ENCODE measurements at places on chromosomes 16 and 17.

GRCh38 chr17:77287432-77288068, 146.8 kb downstream of the SEC14L1 start:
- peak; percentile 88 for DNase-seq

DNA sequence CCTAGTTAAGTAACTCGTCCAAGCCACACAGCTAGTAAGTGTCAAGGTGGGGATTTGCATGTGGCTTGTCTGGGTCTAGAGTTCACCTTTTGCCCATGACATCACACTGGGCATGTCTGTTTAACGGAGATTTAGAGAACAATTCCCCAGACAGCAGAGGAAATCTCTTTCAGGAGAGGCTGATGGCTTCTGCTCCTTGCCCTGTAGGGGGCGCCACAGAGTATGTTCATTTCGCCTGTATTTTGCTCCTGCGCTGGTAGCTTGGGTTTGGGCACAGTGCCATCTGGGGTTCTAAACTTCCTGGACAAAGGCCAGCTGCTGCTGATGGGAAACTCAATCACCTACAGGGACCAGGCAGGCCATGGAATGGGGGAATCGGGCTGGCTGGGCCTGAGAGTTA, 20.4 kb downstream of the OTOA start:
- no peak for DNase-seq

GRCh38 chr17:46144246-46144645, 49.0 kb downstream of the KANSL1 start:
- no peak for DNase-seq

GRCh38 chr17:80422276-80422675, 7.3 kb downstream of the ENDOV start:
- DNase-seq: no peak

GRCh38 chr17:67922503-67922902, 73.8 kb downstream of the C17orf58 start:
- no peak for DNase-seq

- no peak for DNase-seq
Measured at GRCh38 chr17:61203671-61204131, 195.9 kb upstream of the TBX2 start.

DNA sequence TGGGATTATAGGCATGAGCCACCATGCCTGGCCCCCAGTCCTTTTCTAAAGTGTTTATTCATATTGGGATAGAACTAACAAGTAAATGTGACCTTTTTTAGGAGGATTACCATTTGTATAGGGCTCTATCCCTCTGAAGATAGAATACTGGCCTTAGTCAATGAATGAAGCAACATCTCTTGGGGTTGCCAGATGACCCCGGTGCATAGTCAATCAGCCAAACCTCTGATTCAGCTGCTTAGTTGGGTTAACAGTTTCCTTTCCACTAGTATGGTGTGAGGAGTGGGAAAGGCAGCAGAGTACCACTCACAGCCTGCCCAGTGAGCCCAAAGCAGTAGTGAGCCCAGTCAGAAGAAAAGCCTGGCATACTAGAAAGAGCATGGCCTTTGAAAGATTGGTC, 94.6 kb upstream of the TBX2 start:
- no peak for DNase-seq

GRCh38 chr17:45127548-45128300, 4.6 kb downstream of the PLCD3 start:
- peak; percentile 70 for DNase-seq

DNA sequence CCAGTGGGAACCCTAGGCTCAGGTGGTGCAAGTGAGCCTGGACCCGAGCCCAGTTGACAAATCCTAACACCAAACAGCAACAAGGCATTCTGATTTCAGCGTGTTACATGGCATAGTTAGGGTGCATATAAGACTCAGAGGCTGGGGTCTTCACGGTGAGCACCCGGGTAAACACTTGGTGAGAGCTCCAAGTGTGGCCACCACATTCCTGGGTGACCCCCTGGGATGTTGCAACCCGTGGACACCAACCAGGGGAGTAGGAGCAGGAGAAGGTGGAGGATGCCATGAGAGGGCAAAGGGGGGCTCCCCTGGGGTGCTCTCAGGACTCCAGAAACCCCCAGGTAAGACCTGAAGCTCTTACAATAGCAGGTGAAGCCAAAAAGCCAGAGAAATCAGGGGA, 69.9 kb upstream of the CDH5 start:
- no peak for DNase-seq

GRCh38 chr17:27318228-27318627, 24.3 kb downstream of the WSB1 start:
- no peak for DNase-seq

- no peak for DNase-seq
Measured at GRCh38 chr16:75238132-75238852, 13.1 kb downstream of the BCAR1 start.

GRCh38 chr16:2967721-2968161, 1.4 kb upstream of the PAQR4 start:
- DNase-seq: no peak

- no peak for DNase-seq
Measured at GRCh38 chr16:75301804-75302203, 50.4 kb upstream of the BCAR1 start.

DNA sequence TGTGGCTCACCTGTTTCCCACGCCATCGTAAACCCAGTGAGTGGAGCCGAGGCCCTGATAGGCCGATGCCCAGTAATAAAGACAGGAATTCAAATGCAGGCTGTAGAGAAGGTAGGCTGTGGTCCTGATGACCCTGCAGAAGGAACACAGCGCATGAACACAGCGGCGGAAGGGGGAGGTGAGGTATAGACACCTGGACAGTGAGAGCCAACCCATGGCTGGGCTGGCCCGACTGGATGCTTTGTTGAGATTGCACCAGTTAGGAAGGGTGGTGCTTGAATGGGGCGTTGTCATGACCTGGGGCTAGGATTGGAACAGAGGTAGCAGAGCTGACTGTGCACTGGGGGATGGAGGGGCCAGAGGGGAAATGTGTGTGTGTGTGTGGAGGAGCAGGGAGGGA, 59.2 kb downstream of the CNGB1 start:
- no peak for DNase-seq

- no peak for DNase-seq
Measured at GRCh38 chr17:72862276-72862999, 230.1 kb downstream of the SLC39A11 start.

- no peak for DNase-seq
Measured at GRCh38 chr16:65113441-65113840, 8.4 kb downstream of the CDH11 start.

DNA sequence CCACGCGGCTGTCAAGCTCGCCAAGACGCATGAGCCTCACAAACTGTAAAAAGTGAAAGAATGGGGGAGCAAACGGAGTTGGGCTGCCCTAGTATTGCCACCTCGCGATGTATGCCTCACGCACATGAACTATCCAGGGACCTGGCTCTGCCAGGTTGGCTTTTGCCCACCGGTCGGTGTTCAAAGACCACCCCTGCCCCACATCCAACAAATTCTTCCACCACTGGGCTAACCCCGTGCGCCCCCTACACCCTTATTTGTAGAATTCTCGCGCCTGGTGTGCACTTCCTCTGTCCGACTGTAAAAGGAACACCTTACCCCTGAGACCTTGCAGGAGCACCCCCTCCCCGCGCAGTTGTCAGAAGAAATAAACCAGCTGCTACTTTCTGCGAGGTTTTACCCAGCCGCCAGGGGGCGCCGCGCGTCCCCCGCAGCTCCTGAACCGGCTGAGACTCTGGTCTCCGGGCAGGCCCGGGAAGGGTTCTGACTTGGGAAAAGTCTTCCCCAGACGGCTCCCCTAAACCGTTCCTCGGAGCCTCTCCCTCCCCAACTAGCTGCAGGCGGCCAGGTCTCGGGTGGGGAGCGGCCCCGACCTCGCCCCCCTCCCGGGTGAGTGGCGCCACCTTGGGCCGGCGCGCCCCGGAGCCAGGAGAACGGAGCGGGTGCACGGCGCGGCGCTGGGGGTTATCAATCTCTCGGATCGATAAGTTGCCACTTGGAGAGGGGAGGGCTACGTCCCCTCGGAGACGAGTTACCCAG, 1.7 kb upstream of the ZNF423 start:
- peak; percentile 65 for DNase-seq

DNA sequence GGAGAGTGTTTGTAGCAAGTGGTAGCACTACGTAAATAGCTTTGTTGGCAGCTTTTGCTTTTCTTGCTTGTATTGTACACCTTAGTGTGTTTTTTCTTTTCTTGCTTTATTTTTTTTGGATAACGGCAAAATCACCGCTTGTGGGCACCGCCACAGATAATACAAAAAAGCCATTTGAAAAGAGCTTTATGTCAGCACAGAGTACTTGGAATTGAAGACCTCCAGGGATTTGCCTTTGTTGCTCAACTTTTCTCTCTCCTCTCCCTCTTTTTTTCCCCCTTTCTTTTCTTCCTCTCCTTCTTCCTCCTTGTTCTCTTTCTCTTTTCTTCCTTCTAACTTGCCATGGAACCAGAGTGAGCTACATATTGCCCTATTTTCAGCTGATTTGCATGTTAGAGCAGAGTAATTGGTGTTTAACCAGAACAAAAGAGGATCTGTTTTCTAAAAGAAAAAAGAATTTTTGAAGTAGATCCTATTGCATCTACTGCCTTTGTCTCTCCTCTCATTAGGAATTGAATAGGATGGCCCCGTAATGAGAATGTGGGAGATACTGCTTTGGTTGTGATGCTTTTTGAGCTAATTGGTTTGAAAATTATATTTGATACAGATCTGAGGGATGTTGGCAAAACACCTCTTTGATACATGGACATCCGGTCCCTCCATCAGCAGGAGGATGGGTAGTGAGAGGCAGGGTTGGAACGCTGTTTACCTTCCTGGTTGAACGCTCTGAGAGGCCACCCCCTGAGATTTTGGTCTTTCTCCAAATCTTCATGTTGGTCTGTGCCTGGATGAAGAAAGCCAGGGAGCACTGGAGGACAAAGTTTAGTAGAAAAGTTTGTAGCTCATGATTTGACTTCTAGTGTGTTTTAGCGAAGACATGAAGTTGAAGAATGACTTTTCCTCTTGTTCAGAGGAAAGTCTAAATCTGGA, 85.6 kb downstream of the MSI2 start:
- DNase-seq: no peak

DNA sequence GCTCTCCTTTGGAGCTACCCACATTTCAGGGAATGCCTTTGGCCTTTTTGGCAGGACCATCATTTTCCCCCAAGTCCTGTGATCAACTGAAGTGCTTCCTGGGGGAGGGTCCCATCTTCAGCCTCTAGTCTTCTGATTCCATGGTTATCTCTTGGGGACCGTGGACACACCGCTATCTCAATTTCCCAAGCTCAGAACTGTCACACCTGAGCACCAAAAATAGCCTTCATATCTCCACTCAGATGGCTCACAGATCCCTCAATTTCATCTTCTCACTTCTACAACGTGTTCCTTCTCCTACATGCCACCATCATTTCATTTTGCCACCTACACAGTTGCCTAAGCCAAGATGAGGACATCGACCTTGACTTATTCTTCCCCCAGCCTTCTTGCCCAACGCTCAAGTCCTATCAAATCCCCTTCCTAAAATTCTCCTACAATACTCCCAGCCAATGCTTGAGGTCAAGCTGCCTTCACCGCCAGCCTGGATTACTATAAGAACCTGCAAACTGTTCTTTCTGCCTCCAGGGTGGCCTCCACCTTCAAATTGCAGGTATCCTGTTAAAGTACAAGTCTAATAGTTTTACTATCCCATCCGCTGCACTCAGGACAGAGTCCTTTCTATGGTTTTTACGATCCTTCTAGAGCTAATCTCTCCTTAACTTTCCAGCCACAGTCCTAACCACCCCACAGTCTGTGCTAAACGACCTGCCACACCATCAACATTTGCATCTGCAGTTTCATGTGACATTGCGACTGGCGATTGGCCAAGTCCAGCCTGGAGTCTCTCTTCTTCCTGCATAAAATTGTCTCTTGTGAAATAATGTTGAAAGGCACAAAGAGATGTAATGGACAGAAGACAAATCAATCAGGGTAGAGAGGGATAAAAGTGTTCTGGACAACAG, 6.2 kb downstream of the ATP6V0D1 start:
- no peak for DNase-seq

GRCh38 chr16:22665803-22666202, 148.2 kb upstream of the HS3ST2 start:
- DNase-seq: no peak

GRCh38 chr17:42308446-42308845, 20.1 kb downstream of the STAT5A start:
- no peak for DNase-seq

DNA sequence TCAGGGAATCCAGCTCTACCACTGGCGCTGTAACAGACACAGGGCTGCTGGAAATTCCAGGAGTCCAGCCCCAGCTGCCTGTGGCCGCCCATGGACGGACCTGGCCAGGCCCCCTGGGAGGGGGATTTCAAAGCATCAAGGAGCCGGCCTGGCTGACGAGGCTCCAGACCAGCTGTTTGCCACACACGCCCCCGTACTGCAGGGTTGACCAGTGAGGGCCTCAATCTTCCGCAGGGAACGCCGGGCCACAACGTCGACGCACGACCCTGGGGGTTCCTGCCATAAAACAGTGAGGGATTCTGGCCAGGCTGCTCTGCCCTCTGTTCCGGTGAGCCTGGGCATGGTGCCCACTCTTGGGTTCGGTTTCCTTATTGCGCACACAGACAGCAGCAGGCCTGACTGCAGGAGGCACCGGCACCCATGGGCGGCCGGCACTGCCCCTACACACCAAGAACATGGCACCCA, 3.7 kb downstream of the LMF1 start:
- DNase-seq: no peak

GRCh38 chr16:7888411-7888810, 555.8 kb downstream of the RBFOX1 start:
- DNase-seq: no peak

- DNase-seq: no peak
Measured at GRCh38 chr16:59326955-59327354, 592.8 kb upstream of the GOT2 start.

GRCh38 chr16:19858340-19859018, 26.2 kb downstream of the GPRC5B start:
- no peak for DNase-seq

DNA sequence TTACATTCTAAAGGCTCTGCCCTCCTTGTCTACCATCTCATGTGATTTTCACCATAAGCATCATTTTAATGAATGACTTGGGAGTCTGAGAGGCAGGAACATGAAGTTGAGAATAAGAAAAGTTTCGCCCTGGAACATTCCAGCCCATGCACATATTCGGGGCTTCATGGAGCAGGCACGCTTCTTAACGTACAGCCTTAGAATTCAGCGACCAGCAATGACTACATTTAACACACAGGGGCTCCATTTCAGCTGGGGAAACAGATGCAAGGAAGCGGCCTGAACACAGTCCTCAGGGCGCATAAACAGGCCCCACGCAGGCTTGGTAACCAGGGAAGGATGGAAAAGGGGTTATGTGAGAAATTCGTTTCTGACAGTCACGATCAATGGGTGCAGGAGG, 357.4 kb downstream of the SLC39A11 start:
- DNase-seq: no peak

GRCh38 chr16:87945351-87946042, 5.7 kb upstream of the BANP start:
- DNase-seq: no peak

DNA sequence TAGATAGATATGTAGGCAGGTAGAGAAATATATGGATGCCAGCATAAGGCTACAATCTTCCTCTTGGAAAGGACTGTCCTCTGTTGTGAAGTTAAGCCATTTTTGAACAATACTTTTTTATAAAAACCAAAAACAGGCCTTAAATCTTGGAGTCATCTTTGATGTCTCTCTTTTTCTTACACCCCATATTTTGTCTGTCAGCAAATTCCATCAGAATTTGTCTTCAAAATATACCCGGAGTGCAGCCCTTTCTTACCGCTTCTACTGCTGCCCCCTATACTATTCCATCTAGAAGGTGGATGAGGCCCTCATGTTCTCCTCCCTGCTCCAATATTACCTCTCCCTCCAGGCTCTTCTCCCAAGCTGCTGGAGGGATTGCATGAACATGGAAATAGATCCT, 326.5 kb downstream of the HAPSTR1 start:
- DNase-seq: no peak

- no peak for DNase-seq
Measured at GRCh38 chr17:82627405-82627804, 20.8 kb downstream of the WDR45B start.
